Aortic smooth muscle cell (primary cell): ENCODE measurements at places on chromosomes 13 and 19. TPM values are rescaled to one million over a fixed set of nuclear protein-coding genes. Genes with fewer than 3 reads are reported as not detected.

The RNF113B gene
- total RNA-seq = not detected in 2 replicates

The SBK3 gene
- total RNA-seq = 0.19 TPM in 1 of 2 replicates, not detected in the other

The AKAP11 gene
- total RNA-seq = 24.0 and 26.9 TPM in 2 replicates

The ABCA7 gene
- total RNA-seq = 3.7 and 4.2 TPM in 2 replicates

The COG6 gene
- 35.8 and 40.8 TPM in 2 replicates for total RNA-seq

The KIR2DL3 gene
- not detected in 2 replicates for total RNA-seq

The KCTD4 gene
- total RNA-seq = 0.13 and 0.50 TPM in 2 replicates

The ZNF546 gene
- 5.6 and 5.9 TPM in 2 replicates for total RNA-seq

The HS6ST3 gene
- under 0.01 TPM in 2 replicates for total RNA-seq
